CD8-positive, alpha-beta memory T cell (primary cell): ENCODE measurements at places on chromosomes 3 and 15. TPM values are rescaled to one million over a fixed set of nuclear protein-coding genes. Genes with fewer than 3 reads are reported as not detected.

DNA sequence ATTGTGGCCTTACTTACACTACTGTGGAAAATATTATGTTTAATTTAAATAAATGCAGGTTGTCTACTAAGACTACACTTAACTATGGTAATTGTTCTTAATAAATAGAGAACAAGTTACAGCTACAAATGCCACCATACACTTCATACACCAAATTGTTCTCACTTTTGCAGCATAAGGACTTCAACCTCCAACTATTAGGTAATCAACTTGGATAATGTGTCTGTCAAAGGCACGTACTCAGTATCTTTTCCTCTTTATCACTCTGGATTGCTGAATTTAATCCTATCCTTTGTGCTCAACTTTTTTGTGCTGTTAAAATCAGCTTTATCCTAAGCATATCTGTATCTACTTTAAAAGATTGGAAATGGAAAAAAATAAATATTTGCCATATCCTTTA lies 41.6 kb upstream of the TMEM87A start:
- no peak for DNase-seq
- H3K36me3 ChIP-seq = peaks cover 8% of the 10 kb centered on the region
- H3K4me3 ChIP-seq = no peak overlapping the region
- H3K27me3 ChIP-seq = no peaks in the 10 kb centered on the region

GRCh38 chr3:183178833-183179549 lies 16.5 kb upstream of the LAMP3 start:
- H3K4me3 ChIP-seq = peak overlapping the region; percentile 60
- H3K4me1 ChIP-seq = peaks cover 6% of the 10 kb centered on the region
- H3K27me3 ChIP-seq = peaks cover 5% of the 10 kb centered on the region

Gene VIPR1
- total RNA-seq = 5.9 TPM

DNA sequence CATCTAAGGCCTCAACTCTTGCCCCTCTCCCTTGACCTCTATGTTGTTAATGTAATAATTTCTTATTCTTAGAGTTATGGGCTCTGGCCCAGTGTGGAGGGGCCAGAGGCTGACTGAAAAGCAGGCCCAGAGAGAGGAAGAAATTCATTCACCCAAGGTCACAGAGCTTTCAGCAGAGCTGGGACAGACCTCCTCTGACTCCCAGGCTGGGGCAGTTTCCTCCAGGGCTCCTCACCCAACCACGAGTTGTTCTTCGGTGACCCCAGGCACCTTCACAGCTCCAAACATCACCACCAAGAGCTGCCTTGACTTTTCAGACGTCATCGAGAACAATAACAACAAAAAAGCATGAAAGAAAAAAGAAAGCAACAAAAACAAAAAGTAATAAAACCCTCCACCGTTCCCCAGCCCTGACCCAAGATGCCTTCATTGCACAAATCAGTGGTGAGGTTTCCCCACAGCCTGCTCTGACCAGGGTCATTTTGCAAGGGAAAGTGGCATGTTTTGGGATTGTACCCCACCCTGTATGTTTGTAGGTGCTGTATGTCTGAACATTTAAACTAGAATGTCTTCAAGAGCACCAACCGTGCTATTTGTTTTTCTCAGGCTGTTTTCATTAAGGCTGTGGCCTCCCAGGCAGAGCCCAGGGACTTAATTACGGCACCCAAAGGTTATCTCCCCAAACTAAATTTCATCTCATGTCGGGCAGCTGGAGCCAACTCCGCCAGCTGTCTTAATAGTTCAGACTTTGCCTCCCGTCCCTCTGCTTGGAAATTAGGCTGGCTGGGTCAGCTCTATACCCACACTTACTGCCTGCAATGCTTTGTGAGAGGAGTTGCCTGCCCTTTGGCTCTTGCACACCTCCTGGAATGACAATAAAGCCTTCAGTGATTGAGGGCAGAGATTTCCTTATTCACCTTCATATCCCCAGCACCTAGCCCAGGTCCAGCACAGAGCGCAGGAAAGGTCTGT lies 173.8 kb downstream of the RPLP1 start:
- H3K4me1 ChIP-seq = no peaks in the 10 kb centered on the region
- H3K27ac ChIP-seq = no peak overlapping the region
- no peaks in the 10 kb centered on the region for H3K27me3 ChIP-seq
- no peak for DNase-seq

GRCh38 chr3:45771831-45772230 lies 24.5 kb downstream of the SLC6A20 start:
- DNase-seq = no peak
- no peak overlapping the region for H3K27ac ChIP-seq

- peaks cover 5% of the 10 kb centered on the region for H3K4me1 ChIP-seq
- no peaks in the 10 kb centered on the region for H3K27me3 ChIP-seq
- no peak overlapping the region for H3K4me3 ChIP-seq
- no peak overlapping the region for H3K27ac ChIP-seq
Observed at GRCh38 chr3:50258029-50258680, 10.8 kb upstream of the SEMA3B start.

Gene PML
- 35.5 TPM for total RNA-seq

Gene ZSCAN2
- total RNA-seq = 14.3 TPM

DNA sequence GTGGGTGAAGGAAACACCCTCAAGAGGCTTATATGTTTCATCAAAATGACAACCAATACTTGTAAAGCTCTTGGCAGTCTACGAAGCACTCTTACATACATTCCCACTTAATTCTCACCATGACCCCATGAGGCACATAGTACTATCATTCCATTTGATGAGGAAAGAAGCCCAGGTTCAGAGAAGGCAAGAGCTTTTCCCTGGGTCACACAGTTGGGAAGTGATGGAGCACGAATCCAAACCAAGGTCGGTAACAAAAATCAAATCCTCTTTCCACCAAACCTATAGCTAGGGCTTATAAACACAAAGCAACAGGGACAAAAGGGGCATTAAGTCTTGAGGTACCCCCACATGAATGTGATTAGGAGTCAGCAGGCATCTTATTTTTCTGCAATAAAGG lies 187.1 kb downstream of the UACA start:
- H3K27ac ChIP-seq = no peak overlapping the region
- no peak for DNase-seq

DNA sequence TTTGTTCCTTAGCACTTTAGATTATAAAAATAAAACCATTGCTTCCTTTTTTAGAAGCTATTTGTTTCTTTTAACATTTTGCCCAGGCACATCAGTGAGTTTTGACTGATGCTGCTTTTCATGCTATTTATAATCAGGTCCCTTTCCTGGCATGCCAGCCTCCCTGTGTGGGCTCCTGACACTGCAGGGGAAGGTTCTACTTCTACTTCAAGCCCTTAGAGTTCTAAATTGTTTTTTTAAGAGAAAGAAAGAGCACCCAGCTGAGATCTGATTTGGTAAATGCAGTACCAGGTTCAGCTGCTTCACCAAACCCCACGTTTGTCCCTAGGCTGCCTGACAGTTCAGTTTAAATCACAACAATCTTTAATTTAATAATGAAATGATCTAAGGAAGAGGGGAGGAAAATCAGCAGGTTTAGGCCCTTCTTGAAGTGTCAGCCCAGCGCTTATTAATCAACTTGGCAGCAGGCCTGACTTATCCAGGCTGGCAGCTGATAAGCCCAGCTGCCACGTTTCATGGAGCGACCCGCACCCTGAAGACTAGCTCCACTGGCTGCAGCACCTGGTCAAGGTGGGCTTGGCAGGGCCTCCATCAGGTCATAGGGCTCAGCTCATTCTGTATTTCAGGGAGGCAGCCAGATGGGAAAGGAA lies 29.0 kb downstream of the HGD start:
- H3K4me3 ChIP-seq = no peak overlapping the region
- no peak for DNase-seq
- no peaks in the 10 kb centered on the region for H3K36me3 ChIP-seq
- no peaks in the 10 kb centered on the region for H3K27me3 ChIP-seq
- H3K27ac ChIP-seq = no peak overlapping the region

Gene DAPK2
- 5.5 TPM for total RNA-seq

GRCh38 chr15:70234256-70234905 lies 136.7 kb upstream of the TLE3 start:
- H3K36me3 ChIP-seq = no peaks in the 10 kb centered on the region
- H3K4me1 ChIP-seq = no peaks in the 10 kb centered on the region
- no peak overlapping the region for H3K27ac ChIP-seq
- H3K27me3 ChIP-seq = no peaks in the 10 kb centered on the region

GRCh38 chr15:82680200-82681102 lies 29.2 kb downstream of the AP3B2 start:
- no peaks in the 10 kb centered on the region for H3K27me3 ChIP-seq
- H3K27ac ChIP-seq = peak overlapping the region; percentile 71
- peaks cover 8% of the 10 kb centered on the region for H3K4me1 ChIP-seq

- no peaks in the 10 kb centered on the region for H3K27me3 ChIP-seq
- H3K4me3 ChIP-seq = no peak overlapping the region
- no peaks in the 10 kb centered on the region for H3K36me3 ChIP-seq
- no peak for DNase-seq
Observed at GRCh38 chr3:138862924-138863775, 28.4 kb upstream of the PIK3CB start.

DNA sequence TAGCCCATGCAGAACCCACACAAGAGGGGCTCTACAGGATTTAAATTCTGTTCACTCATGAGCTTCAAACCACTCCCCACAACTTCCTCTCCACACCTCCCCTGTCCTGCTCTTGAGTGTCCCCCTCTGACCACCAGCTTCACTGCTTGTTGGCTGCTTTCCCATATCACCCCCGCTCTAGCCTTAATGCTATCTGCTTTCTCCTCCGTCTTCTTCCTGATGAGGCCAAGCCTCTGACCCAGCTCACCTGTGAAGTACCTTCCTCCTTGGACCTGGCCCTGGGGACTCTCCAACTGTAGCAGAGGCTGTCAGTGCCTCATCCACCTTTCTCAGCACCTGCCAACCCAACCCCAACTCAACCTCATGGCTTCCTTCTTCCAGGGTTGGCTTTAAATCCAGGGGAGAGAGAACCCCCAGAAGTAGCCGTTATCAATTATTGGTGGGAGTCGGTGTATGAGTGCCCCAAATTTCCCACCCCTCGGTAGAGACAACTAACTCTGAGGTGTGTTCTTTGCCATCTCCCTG lies 174.8 kb downstream of the MINAR1 start:
- no peak overlapping the region for H3K4me3 ChIP-seq
- no peak for DNase-seq
- H3K4me1 ChIP-seq = no peaks in the 10 kb centered on the region
- H3K36me3 ChIP-seq = no peaks in the 10 kb centered on the region

- H3K27me3 ChIP-seq = no peaks in the 10 kb centered on the region
- H3K27ac ChIP-seq = no peak overlapping the region
- DNase-seq = no peak
- peaks cover 22% of the 10 kb centered on the region for H3K4me1 ChIP-seq
Observed at GRCh38 chr3:59759298-59760031, 709.6 kb upstream of the CFAP20DC start.

GRCh38 chr15:89127054-89127702 lies 38.9 kb downstream of the ABHD2 start:
- peaks cover 11% of the 10 kb centered on the region for H3K36me3 ChIP-seq
- no peak overlapping the region for H3K27ac ChIP-seq
- no peak for DNase-seq
- H3K27me3 ChIP-seq = no peaks in the 10 kb centered on the region
- H3K4me1 ChIP-seq = peaks cover 6% of the 10 kb centered on the region
- H3K4me3 ChIP-seq = no peak overlapping the region

- no peaks in the 10 kb centered on the region for H3K4me1 ChIP-seq
- no peaks in the 10 kb centered on the region for H3K36me3 ChIP-seq
- no peak overlapping the region for H3K27ac ChIP-seq
Observed at GRCh38 chr3:160778480-160778879, 22.4 kb downstream of the PPM1L start.

Gene REC114
- not detected for total RNA-seq

- H3K27me3 ChIP-seq = no peaks in the 10 kb centered on the region
- no peak overlapping the region for H3K4me3 ChIP-seq
- no peaks in the 10 kb centered on the region for H3K4me1 ChIP-seq
- no peak overlapping the region for H3K27ac ChIP-seq
- no peak for DNase-seq
Observed at GRCh38 chr3:24596626-24597025, 102.0 kb upstream of the THRB start.

Gene MORC1
- total RNA-seq = not detected

Gene MCTP2
- total RNA-seq = 17.0 TPM

GRCh38 chr3:61415201-61415600 lies 146.2 kb upstream of the PTPRG start:
- no peak for DNase-seq
- H3K4me1 ChIP-seq = no peaks in the 10 kb centered on the region
- H3K27ac ChIP-seq = no peak overlapping the region

Gene GOLGA6D
- total RNA-seq = not detected

- H3K4me3 ChIP-seq = no peak overlapping the region
- no peak overlapping the region for H3K27ac ChIP-seq
- peaks cover 16% of the 10 kb centered on the region for H3K4me1 ChIP-seq
- H3K36me3 ChIP-seq = no peaks in the 10 kb centered on the region
Observed at GRCh38 chr3:39156421-39156820, 3.0 kb upstream of the CSRNP1 start.

Gene ACOX2
- total RNA-seq = not detected

Gene DUOXA1
- total RNA-seq = not detected

- H3K36me3 ChIP-seq = no peaks in the 10 kb centered on the region
- no peaks in the 10 kb centered on the region for H3K4me1 ChIP-seq
- H3K27me3 ChIP-seq = no peaks in the 10 kb centered on the region
- H3K4me3 ChIP-seq = no peak overlapping the region
- no peak overlapping the region for H3K27ac ChIP-seq
Observed at GRCh38 chr3:23161308-23161707, 41.8 kb upstream of the UBE2E2 start.

GRCh38 chr15:67019069-67019468 lies 46.3 kb upstream of the SMAD3 start:
- H3K27me3 ChIP-seq = no peaks in the 10 kb centered on the region
- no peaks in the 10 kb centered on the region for H3K36me3 ChIP-seq
- DNase-seq = no peak
- H3K27ac ChIP-seq = no peak overlapping the region

GRCh38 chr15:62173215-62173614 lies 8.1 kb upstream of the C2CD4B start:
- H3K36me3 ChIP-seq = no peaks in the 10 kb centered on the region
- no peak overlapping the region for H3K27ac ChIP-seq
- H3K27me3 ChIP-seq = peaks cover 8% of the 10 kb centered on the region
- DNase-seq = no peak

Gene CFAP20DC
- total RNA-seq = 1.00 TPM

GRCh38 chr15:78049691-78050440 lies 27.6 kb downstream of the TBC1D2B start:
- no peaks in the 10 kb centered on the region for H3K27me3 ChIP-seq
- peak; percentile 33 for DNase-seq
- peak overlapping the region; percentile 38 for H3K4me3 ChIP-seq
- no peaks in the 10 kb centered on the region for H3K36me3 ChIP-seq
- H3K4me1 ChIP-seq = peaks cover 96% of the 10 kb centered on the region

DNA sequence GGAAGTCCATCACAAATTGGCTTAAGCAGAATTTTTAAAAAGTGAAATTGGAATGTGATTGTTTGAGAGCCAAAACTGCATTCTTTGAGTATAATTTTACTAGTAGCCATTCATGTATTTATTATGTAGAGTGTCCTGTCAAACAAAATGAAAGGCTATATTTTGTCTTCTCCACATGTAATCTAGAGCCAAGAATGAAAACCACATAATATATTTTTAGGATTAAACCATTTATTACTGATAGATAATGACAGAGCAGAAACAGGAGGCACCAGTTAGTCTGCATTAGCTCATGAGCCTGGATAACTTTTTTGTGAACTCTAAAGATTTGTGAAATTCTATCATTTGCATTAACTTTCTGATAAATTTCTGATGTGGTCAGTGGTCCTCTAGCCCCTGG lies 130.2 kb downstream of the FILIP1L start:
- H3K36me3 ChIP-seq = no peaks in the 10 kb centered on the region
- H3K27ac ChIP-seq = no peak overlapping the region
- no peaks in the 10 kb centered on the region for H3K27me3 ChIP-seq
- no peak overlapping the region for H3K4me3 ChIP-seq
- DNase-seq = no peak

- DNase-seq = no peak
- no peaks in the 10 kb centered on the region for H3K36me3 ChIP-seq
- H3K4me1 ChIP-seq = no peaks in the 10 kb centered on the region
- H3K4me3 ChIP-seq = no peak overlapping the region
- H3K27ac ChIP-seq = no peak overlapping the region
- H3K27me3 ChIP-seq = no peaks in the 10 kb centered on the region
Observed at GRCh38 chr3:197378985-197379718, 80.7 kb upstream of the DLG1 start.

Gene GABRR3
- total RNA-seq = not detected

Gene PFN2
- 3.4 TPM for total RNA-seq
